Kidney glomerular epithelial cell (primary cell): ENCODE measurements at places on chromosomes 11 and 22.

- no peak for DNase-seq
Measured at GRCh38 chr11:120147094-120147949, 9.4 kb upstream of the TRIM29 start.

- DNase-seq, result no peak
Measured at GRCh38 chr11:86914865-86915519, 40.2 kb downstream of the FZD4 start.

DNA sequence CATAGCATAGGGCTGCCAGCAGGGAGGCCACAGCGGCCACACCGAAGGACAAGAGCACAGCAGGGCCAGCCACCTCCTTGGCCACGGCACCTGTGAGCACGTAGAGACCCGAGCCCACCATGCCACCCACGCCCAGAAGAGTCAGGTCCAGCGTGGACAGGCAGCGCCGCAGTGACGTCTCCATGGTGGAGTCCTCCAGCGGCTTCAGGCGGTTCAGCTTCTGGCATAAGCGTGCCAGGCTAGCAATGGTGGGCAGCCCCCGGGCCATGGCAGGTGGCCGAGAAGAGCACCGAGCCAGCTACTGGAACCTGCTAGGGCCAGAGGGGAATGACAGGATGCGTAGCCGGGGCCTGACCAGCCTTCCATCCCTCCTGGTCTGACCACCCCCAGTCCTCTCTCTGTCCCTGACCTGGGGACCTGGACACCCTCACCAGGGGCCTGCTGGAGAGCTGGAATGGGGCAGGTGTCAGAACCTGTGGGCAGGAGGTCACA, 770 bp downstream of the SLC7A4 start:
- no peak for DNase-seq

DNA sequence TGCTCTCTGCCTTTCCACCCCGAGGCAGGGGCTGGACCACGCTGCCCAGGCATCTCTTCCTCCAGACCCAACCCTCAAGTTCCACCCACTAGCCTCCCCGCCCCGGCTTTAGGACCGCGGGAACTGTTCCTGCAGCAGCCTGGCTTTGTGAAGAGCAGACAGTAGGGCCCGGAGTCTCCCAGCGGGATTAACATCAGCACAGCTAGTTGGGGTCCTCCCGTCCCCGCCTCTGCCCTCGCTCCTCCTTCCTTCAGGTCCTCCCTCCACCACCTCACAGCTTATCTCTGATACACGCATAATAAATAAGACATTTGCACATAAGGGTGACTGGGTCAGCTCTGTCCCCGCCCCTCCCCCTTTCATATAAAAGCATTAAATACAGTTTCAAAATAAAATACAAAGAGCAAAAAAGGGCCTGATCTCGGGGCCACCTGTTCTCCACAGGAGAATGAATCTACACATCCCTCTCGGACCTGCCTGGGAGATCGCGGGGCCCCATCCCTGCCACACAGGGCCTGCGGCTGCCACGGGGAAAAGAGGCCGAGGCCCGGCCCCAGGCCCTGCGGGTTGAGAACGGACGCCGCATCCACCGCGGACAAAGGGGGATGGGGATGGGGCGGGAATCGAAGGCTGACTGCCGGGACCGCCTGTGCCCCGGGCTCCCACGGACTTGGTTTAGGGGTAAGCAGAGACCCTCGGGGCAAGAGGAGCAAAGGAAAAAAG, 6.5 kb downstream of the ZFTA start:
- no peak for DNase-seq

DNA sequence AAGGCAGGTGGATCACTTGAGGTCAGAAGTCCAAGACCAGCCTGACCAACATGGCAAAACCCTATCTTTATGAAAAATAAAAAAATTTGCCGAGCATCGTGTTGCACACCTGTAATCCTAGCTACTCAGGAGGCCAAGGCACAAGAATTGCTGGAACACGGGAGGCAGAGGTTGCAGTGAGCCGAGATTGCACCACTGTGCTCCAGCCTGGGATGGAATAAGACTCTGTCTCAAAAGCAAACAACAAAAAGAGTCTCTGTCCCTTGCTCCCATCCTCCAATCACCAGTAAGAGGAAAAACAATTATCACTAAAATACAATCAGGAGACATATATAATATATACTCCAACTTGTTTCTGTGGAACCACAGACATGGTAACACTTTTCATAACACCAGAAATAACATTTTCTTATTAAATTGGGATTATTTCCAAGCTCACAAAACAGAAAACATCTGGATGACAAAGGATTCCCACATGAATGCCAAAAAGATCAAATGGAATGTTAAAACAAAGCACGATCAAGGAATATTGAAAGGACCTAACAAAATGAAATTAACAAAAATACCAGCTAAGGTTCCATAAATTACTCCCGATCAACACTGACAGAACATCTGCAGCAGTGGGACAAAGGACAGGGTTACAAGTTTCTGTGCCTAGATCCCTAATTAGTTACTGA, 15.2 kb downstream of the FCHSD2 start:
- DNase-seq, result no peak

DNA sequence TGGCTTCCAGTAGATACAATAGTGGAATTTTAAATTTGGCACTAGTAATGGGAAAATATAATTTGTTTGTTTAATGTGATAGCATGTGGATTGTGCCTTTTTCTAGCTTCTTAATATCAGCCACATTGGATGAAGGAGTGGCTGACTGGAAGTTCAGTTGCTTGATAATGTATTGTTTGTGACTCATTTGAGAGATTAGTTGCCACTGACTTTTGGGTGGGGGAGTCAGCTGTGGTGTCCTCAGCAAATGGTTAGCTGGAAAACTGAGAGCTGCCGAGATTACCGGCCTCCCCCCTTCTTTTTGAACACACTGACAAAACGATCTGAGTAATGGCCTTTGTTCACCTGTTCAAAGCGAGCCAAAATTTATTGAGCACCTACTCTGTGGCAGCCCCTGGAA, 5.5 kb downstream of the JAM3 start:
- no peak for DNase-seq

DNA sequence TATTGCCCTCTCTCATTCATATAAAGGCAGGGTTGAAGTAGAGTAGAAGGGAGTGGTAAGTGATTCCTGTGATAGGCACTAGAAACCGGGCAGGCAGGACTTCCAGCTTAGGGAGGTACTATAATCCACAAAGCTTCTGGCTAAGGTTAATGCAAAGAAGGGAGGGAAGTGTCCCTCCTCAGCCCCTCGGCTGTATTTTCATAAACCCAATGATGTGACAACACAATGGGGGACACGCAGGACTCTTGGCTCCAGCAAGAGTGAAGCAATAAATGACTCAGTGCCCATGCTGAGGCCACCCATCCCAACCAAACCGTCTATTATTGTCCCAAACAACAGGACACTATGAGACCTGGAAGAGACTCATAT, 90.7 kb downstream of the ETS1 start:
- DNase-seq, result no peak

DNA sequence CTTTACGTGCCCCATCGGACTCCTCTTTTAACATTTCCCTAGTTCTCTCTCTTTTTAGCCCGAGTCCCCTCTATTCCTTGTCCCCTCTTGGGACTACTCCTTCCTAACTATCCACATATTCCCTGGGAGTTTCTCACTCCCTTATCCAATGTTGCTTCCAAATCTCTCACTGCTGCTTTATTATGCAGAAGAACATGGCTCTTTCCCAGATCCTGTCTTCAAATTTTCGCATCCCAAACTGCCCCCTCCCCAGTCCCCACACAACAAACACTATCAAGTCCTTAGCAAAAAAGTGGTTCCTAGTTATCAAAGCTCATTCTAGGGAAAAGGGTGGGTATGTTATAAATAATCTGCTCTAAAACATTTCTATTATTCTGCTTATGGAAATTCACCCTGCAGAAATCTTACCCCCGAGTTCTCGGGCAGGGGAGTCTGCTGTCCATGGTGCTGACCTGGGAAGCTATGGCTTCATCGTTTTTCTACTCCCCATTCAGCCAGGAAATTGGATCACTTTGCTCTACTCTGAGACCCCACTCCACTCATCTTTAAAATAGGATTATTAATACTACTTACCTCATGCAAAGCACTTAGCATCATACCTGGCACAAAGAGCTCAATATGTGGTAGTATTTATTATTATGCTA, 393.5 kb downstream of the BUD13 start:
- DNase-seq, result peak; percentile 32

- no peak for DNase-seq
Measured at GRCh38 chr22:17172029-17172833, 13.2 kb upstream of the HDHD5 start.

- DNase-seq, result no peak
Measured at GRCh38 chr11:99814021-99814420, 793.3 kb downstream of the CNTN5 start.

- peak; percentile 55 for DNase-seq
Measured at GRCh38 chr11:11510939-11511338, 110.9 kb downstream of the GALNT18 start.

GRCh38 chr11:370070-370941, 1.0 kb downstream of the B4GALNT4 start:
- no peak for DNase-seq

DNA sequence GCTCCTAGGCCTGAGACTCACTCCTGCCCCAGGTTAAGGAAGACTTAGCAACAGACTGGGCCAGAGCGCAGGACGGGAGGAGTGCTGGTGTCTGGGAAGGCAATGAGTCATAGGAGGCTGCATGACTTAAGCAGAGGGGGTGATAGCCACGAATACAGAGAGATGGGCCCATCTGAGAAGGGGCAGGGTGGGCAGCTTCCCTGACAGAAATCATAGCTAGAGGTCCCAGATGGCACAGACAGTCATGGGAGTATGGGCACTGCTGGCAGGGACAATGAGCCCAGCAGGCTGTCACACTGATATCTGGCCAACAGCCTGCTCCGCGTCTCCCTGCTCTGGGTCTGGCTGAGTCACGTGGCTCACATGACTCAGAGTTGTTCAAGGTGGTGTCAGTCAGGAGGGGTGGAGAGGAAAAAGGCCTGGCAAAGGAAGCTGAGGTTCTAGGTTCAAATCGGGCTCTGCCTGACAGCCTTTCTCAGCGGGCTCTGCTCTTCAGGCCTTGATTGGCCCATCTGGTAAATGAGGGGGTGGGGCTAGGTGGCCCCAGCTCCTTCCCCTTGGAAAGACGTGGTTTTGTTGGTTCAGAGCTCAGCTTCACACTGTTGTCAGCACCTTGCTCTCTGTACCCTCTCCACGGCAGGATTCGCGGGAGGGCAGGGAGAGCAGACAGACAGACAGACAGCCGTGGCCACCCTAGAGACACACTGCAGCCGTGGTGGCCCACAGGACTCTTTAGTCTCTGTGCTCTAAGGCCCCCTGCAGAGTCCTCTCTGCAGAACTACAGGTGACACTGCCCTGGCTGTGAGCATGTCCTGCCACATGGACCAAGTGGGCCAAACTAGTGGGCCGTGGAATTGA, 47.8 kb downstream of the DBX1 start:
- DNase-seq, result peak; percentile 97

- no peak for DNase-seq
Measured at GRCh38 chr11:64536396-64536941, 54.6 kb upstream of the SLC22A12 start.

GRCh38 chr11:78339945-78340344, 77.7 kb downstream of the GAB2 start:
- no peak for DNase-seq

GRCh38 chr22:41368543-41369423, 13.0 kb upstream of the TEF start:
- no peak for DNase-seq

- no peak for DNase-seq
Measured at GRCh38 chr11:8036986-8037385, 44.0 kb upstream of the TUB start.

- DNase-seq, result no peak
Measured at GRCh38 chr11:103077554-103077953, 14.4 kb downstream of the DCUN1D5 start.

- no peak for DNase-seq
Measured at GRCh38 chr11:119034813-119035212, 4.1 kb upstream of the SLC37A4 start.

GRCh38 chr11:95516786-95517185, 272.8 kb downstream of the FAM76B start:
- DNase-seq, result no peak

DNA sequence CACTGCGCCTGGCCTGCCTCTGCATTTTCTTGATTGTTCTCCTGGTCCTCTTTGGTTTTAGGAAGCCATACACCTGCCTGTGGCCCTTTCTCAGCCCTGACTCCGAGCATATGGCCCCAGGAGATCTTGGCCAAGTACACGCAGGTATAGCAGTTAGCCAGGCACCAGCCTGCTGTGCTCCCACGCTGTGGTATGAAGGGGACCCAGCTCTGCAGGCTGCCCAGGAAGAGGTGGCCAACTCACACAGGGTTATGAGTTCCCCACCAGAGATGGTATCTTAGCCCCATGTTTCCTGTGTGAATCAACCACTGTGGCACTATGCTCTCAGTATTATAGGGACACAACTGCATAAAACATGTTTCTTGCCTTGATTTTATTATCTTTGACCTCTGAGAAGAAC, 31.1 kb downstream of the SGSM3 start:
- no peak for DNase-seq

DNA sequence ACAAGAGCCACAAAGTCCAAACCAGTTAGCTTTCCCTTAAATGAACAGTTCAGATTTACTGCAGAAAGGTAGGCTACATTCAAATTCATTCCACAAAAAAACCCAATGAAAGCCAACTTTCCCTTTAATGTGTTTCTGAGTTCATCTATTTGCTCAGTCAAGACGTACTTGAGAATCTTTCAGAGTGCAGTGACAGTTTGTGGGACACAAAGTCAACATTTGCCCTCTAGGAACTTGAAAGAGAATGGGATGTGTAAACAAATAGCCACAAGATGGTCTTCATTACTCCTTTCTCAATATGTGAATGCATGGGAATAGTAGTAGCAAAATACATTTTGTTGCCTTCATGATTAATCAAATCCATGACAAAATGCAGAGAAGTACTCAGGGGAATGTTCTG, 15.8 kb downstream of the RTCB start:
- no peak for DNase-seq

GRCh38 chr22:37848587-37849088, 581 bp upstream of the EIF3L start:
- DNase-seq, result no peak

DNA sequence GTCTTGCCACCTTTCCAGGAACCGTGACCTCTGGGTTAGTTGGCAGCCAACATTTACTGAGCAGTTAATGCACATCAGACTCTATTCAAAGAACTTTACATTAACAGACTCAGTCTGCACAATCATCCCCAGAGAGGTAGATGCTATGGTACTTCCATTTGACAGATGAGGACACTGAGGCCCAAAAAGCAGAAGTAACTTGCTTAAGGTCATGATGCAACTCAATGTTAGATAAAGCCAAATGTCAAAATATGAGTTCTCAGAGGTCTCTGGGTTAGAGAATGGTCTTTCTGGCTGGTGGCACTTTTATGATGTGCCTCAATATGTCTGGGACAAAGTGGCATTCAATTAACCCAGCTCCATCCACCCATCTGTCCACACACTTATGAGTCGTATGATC, 450.0 kb downstream of the MIAT start:
- no peak for DNase-seq
